ENCODE measurements at places on chromosomes 13 and 19. TPM values are rescaled to one million over a fixed set of nuclear protein-coding genes. Genes with fewer than 3 reads are reported as not detected.

Gene ICAM4
- 0.15 TPM for total RNA-seq

Gene SLC7A1
- total RNA-seq: 1.1 TPM

DNA sequence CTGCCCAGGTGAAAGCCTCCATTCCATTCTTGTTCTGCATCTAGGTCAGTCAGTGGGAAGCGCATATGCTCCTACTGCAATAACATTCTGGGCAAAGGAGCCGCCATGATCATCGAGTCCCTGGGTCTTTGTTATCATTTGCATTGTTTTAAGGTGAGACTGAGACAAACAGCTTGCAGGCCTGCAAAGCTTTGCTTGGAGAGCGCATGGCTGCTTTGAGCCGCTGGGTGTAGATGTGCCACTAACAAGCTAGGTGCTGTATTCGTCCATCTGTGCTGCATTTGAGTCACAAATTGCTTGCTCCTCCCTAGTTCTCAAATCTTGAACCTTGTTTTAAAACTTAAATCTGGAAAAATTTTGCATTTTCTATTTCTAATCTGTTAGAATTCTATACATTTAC, 219.1 kb downstream of the LMO7 start:
- no peak for DNase-seq

Gene ZNF665
- total RNA-seq: 0.28 TPM

DNA sequence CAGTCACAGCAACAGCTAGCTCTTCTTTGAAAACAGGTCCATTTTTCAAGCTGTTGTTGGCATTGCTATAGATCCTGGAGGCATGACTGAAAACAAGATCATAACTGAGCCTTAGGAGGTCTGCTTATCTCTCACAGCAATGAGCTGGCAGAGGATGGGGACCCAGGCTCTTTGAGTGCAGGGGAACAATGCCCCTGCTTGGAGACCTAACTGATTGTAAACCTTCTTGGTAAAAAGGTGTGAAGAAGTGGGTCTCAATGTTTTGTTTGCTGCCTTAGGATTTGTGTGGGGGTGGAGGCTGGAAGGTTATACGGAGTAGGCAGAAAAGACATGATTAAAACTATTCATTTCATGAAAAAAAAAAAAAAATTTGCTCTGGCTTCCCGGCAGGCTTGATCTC, 94.6 kb downstream of the EFNB2 start:
- DNase-seq: no peak

DNA sequence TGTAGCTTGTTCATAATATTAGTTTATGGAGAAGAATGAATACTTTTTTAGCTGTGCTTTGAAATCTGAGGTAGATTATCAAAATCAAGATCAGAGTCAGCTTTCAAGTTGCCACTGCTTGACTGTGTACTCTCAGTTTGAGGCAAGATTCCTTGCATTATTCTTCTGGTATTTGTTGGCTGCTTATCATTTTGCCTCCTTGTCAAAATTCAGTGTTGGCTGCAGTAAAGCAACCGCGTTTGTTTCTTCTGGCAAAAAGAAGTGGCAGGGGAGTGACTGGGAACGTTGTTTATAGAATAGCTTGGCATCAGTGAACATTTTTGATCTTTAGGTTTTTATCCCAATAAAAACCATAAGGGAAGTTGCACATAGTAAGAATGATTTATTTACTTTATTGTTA, 419.3 kb upstream of the GPC6 start:
- no peak for DNase-seq

Measured in left lobe of liver (tissue), 2 donors.